ENCODE measurements at places on chromosomes 5 and 9.

- DNase-seq: no peak
Measured at GRCh38 chr5:18243846-18244245, 609.6 kb downstream of the TAF11L14 start.

DNA sequence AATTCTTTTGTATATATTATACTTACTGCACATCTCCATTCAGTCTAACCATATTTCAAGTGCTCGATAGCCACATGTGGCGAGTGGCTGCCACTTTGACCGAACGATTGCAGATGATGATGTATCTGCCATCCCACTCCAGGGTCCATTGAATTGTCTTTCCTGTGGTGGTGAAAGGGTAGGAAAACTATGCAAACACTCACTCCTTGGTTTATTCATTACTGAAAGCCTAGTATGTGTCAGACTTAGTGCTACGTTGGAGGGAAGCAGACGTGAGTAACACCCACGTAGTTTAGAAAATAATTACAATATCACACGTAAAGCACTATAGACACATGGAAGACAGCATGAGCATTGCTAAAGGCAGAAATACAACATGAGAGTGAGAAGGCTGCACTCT is 353.7 kb downstream of the CSNK1G3 start:
- DNase-seq: no peak

GRCh38 chr5:107500840-107501239 is 169.9 kb downstream of the EFNA5 start:
- DNase-seq: no peak

GRCh38 chr9:105503881-105504280 is 54.0 kb upstream of the FKTN start:
- no peak for DNase-seq

GRCh38 chr5:3424946-3425345 is 170.7 kb upstream of the IRX1 start:
- no peak for DNase-seq

DNA sequence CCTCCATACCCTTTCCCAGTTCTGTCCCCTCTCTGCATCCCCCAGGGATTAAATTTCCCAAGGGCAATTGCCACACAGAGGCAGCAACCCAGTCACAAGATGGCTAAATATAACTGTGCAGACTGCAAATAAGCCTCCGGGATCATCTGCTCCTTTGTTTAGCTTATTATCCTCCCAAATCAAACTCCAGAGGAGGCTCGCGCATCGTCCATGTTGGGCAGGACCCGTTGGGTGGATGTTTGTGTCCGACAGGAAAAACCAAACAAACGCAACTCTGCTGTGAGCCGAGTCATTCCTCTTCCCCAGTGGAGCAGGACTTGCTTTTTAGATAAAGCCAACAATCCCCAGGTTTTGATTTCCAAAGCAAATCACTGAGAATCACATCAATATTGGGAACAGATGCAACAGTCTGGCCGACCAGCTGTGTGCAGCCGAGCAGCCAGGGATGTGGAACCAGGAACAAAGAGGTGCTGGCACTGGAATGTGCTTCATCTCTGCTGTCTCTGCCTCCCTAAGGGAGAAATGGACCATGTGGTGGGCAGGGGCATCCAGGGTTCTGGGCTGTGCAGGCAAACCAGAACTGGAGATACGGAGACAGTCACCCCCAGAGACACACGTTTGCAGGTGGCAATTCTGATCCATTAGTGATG is 89.8 kb downstream of the PTTG1 start:
- no peak for DNase-seq

GRCh38 chr5:9722601-9723180 is 92.5 kb upstream of the TAS2R1 start:
- DNase-seq: peak; percentile 4

- no peak for DNase-seq
Measured at GRCh38 chr5:177410575-177410974, 1.2 kb upstream of the F12 start.

- no peak for DNase-seq
Measured at GRCh38 chr5:112059579-112060135, 302.7 kb upstream of the NREP start.

- no peak for DNase-seq
Measured at GRCh38 chr5:77305956-77306355, 95.5 kb downstream of the PDE8B start.

GRCh38 chr9:136147038-136147889 is 28.6 kb upstream of the TMEM250 start:
- no peak for DNase-seq

GRCh38 chr9:37582548-37583157 is 6.5 kb upstream of the FBXO10 start:
- peak; percentile 85 for DNase-seq

GRCh38 chr5:143717400-143717799 is 94.6 kb upstream of the HMHB1 start:
- DNase-seq: no peak

- no peak for DNase-seq
Measured at GRCh38 chr5:96080557-96080956, 118.9 kb upstream of the ELL2 start.

DNA sequence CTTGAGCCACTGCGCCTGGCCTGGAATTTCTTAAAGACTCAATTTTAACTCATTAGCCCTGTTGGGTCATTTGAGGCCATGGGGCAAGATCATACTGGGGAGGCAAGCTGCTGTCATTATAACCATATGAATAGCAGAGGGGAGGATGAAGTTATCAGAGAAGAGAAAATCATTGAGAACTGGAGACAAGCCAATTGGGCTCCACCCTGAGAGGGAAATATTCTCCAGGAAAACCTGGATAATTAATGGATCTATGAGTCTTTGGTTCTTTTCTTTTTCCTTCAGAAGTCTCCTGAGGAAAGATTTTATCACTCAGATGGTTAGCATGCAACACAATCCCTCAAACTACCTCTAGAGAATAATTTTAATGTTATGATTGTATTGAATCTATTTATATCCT is 569.6 kb upstream of the TUSC1 start:
- no peak for DNase-seq

GRCh38 chr5:22504411-22504810 is 348.7 kb downstream of the CDH12 start:
- DNase-seq: no peak

- no peak for DNase-seq
Measured at GRCh38 chr9:18429070-18429469, 44.9 kb upstream of the ADAMTSL1 start.
